ENCODE measurements at places on chromosomes 12 and 14. TPM values are rescaled to one million over a fixed set of nuclear protein-coding genes. Genes with fewer than 3 reads are reported as not detected.

DACT1 gene
- 0.19 TPM for polyA plus RNA-seq

DLK1 gene
- not detected for polyA plus RNA-seq

TEX22 gene
- polyA plus RNA-seq, result not detected

PLEK2 gene
- 127 TPM for polyA plus RNA-seq

MMP17 gene
- polyA plus RNA-seq, result 4.8 TPM

SERPINA10 gene
- polyA plus RNA-seq, result not detected

VWF gene
- polyA plus RNA-seq, result 0.01 TPM

INHBC gene
- not detected for polyA plus RNA-seq

All from keratinocyte (primary cell).